GOT3 (cell line): ENCODE measurements at places on chromosomes 7 and 10.

DNA sequence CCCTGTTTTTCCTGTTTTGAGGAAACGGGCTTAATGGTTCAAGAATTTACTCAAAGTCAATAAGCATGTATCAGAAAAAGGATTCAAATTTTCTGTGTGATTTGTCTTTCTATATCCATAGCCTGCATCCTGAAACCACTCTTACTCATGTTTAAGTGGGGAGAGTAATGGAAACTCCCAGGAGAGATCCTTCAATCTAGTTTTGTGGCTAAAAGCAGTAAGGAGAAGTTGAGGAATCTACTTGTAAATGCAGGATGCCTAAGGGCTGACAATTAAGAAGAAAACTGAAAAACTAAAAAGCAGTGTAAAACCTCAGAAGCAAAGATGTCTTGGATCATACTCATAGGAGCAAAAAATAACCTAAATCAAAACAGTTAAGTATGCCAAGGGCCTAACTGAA lies 68.1 kb upstream of the GRID1 start:
- DNase-seq: no peak

- no peak for DNase-seq
Measured at GRCh38 chr10:30587522-30588031, 42.0 kb downstream of the LYZL2 start.

GRCh38 chr10:18278181-18278580 lies 138.0 kb downstream of the CACNB2 start:
- DNase-seq: no peak

DNA sequence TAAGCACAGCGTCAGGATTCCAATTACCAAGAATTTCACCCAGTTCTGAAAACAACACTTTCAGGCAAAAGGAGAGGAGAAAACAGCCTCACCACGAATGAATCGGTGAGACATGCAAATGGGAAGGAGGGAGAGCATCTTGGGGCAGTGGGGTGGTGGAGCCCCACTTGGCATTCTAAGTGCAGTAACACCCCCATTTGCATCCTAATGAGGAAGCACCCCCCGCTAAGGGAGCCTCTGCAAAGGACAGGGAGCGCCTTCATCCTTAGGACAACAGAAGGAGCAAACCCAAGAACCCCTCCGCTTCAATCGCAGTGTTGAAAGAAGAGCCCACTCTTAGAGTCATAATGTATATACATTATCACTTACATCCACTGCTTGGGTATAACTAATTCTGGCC lies 46.8 kb downstream of the NRAP start:
- no peak for DNase-seq

- DNase-seq: no peak
Measured at GRCh38 chr10:95382174-95382573, 91.4 kb upstream of the PDLIM1 start.

- DNase-seq: no peak
Measured at GRCh38 chr7:15099074-15099473, 196.5 kb upstream of the DGKB start.

- DNase-seq: no peak
Measured at GRCh38 chr10:26508016-26508415, 69.9 kb downstream of the APBB1IP start.

DNA sequence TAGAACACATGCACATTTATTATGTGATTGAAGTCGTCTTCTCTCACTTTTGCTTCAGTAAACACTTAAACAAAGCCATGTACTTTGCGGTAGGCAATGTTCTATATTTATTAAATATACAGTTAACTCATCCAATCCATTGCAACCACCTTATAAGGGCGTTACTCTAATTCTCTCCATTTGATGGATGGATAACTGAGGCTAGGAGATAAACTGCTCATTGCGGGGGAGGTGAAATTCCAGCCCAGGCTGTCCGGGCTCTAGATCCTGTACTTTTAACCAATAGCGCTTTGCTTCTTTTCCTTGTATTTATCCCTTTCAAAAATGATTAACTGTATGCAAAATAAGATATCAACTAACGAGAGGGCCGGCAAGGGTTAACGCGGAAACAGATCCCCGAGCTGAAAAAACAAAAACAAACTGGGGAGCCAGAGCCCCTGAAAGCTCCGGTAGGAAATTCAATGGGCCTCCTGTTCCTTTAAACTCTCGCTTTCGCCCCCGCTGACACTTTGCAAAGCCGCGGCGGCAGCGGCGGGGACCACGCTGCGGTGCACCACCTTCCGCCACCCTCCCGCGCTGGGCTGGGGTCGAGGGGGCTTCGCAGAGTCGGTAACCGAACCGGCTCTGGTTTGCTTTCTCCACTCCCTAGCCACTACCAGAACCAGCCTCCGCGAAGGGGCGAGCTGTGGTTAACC lies 1.0 kb upstream of the PLXDC2 start:
- no peak for DNase-seq

GRCh38 chr7:106176414-106177299 lies 64.5 kb upstream of the SYPL1 start:
- DNase-seq: peak; percentile 65

- no peak for DNase-seq
Measured at GRCh38 chr7:136807598-136807997, 60.9 kb upstream of the CHRM2 start.

GRCh38 chr7:155993420-155994278 lies 181.4 kb upstream of the SHH start:
- DNase-seq: no peak

DNA sequence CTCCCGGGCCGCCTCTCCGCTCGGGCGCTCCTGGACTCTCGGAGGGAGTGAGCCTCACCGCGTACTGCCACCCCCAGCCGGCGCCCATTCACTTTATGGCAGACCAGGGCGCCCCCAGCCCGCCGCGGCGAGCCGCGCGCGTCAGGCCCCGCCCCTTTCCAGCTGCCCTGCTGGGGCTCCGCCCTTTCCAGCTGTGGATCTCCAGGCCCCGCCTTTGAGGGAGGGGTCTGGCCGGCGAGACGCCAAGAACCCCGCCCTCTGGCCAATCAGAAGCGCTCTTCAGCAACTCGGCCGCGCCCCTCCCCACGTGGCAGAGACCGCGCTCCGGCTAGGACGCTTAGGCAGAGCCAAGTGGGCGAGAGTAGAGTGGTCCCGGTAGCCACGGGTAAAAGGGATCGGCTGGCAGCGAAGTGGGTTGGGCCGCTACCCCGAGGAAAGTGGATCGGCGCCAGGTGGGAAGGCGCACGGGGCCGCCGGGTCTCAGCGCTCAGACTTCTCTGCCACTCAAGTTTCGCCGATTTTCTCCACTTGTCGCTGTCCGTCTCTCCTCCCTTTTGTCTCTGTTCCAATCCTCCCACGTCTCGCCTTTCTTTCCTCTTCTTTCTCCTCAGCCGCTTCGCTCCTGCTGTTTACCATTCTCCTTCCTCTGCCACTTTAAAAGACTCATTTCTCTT lies at the start of gene PITX3:
Gene PITX3, minus strand, starts transcription at position 69 of the 674 bp plus-strand sequence. CDS start 9,432 bp downstream, outside the sequence.
- DNase-seq: peak; percentile 39

DNA sequence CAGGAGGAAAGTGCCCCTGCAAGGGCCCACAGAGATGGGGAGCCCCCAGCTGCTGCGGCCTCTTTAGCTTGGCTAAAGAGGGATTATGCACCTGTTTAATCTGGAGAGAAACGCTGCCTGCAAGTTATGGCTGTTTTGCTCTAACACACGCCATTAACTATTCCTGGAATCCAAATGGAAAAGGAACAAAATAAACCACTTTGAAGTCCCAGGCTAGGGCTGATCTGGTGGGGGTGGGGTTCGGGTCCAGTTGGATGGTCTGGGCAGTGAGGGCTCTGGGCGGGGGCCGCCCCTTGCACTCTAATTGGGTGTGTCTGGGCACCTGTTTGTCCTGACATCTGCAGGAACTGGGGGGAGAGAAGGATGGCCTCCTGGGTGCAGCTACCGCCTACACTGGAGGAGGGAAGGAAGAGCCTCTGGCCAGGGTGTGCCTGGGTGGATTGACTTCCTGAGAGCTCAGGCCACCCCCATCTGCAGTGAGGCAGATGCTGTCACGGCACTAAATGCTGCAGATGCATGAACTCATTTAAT lies 300.6 kb downstream of the ZEB1 start:
- no peak for DNase-seq

GRCh38 chr10:110395350-110396283 lies 90.9 kb upstream of the SMNDC1 start:
- DNase-seq: no peak

- DNase-seq: peak; percentile 29
Measured at GRCh38 chr7:94655848-94656657, at the start of gene SGCE. Gene SGCE (minus strand): TSS chr7:94656133. CDS start chr7:94656098, 35 bp downstream.

DNA sequence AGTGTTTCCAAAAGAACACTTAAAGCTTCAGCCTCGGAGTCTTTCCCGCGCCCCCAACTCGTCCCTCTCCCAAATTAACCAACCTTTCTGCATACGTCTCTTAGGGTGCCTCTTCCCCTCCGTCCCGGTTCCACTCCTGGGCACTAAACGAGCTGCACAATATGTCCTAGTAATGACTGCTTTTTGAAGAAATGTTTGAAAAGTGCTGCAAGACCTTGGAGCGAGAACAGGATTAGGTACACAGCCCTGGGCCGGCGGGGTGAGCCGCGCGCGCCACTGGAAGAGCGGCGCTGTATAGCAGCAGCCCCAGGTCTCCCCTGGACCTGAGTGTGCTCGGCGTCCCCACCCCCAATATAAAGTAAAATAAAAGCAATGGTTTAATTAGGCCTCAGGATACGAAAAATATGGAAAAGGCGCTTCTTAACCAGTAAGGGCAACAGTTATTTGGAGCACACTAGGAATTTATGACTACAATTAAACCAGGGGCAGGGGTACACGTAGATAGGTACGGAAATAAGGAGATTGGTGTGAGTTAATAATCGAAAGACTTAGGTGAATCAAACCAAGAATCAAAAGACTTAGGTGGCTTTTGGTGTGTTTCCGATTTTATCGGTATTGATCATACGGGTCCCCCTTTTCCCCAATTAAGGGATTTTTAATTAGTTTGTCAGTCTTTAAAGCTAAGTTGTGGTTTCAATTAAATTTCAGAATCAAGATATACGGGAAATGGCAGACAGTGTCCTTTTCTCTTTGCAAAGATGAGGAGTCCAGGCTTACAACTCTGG lies 1.9 kb downstream of the TET1 start:
- no peak for DNase-seq

DNA sequence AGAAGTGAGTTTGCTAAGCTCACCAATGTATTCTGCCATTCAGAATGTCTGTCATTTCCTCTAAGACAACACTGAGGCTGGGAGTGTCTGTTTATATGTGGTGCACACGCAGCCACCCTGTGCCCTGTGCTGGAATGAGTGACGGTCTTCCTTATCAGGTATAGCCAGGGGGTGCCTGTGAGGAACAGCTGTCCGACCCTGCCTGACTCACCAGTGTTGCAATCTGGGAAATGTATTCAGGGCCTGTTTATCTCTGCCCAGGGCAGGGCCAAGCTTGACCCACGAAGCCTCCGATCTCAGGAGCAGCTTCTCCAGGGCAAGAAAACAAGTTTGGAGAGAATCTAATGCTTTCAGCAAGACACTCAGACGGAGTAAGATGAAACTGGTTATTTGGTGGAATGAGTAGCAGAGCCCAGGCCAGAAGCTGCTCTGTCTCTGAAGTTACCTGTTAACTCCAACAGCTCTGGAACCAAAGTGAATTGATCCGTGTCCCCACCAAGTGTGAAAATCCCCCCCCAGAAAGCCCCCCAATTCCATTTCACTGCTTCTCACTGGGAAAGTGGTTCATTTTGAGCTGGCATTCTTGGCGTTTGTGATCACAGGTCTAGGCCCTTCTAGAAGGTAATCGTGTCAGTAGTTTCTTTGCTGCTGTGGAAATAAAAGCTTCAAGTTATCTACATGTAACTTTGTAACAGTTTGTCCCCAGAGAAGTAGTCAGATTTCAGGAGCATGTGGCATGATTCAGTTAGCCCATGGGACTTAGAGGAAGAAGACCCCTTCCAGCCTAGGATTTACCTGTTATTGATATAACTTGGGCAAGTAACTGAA lies 6.1 kb upstream of the UBE2H start:
- no peak for DNase-seq

DNA sequence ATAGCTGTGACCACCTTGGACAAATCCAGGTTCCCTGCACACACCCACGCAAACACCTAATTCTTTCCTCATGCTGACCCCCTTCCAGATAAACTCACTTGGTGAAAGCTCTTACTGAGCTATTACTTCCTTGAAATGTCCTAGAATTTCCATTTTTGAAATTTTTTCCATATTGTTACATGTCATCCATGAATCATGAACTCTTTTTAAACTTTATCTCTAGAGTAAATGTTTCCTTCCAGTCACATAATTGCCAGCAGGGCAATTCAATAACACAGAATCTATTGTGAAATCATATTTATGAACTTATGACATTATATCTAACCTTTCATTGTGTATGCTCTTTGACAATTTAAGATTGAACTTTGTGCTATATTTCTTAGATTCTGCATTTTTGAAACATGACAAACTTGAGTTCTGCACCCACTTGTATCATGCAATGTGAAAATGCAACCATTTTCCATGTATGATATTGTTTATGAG lies 26.8 kb upstream of the FGL2 start:
- no peak for DNase-seq

DNA sequence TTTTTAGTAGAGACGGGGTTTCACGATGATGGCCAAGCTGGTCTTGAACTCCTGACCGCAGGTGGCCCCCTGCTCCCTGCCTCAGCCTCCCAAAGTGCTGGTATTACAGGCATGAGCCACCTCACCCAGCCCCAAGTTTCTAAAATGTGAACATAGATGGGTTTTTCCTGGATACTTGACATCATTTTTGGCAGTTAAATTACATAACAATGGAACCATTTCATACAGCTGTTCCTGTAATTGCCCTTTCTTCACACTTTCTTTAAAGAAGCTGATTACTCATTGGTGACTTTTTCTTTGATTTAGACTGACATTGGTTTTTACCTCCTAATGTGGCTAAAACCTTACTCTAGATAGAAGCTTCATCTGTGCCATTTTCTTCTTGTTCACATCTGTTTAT lies 5.9 kb downstream of the ZKSCAN1 start:
- no peak for DNase-seq

- no peak for DNase-seq
Measured at GRCh38 chr7:147235645-147236382, 1119.2 kb downstream of the CNTNAP2 start.

GRCh38 chr7:40793132-40793531 lies 658.3 kb downstream of the SUGCT start:
- DNase-seq: no peak

- no peak for DNase-seq
Measured at GRCh38 chr10:70925377-70926225, 37.2 kb upstream of the PCBD1 start.

DNA sequence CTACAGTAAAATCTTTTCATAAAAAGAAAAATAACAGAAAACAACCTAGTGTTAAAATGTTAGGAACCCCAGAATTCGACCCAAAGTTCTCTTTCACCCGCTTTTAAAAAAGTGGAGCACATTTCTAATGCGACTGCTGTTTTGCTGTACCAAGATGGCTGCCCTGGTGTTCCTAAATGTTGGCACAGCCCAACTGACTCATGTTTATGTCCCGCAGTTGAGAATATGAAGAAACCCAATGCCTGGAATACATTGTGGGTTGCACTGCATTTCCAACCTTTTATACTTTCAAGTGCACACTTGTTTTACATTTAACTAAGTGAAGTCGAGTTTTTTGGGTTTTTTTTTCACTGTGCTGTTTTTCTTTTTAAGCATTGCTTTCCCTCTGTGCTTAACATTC lies 944 bp downstream of the STEAP1B start:
- no peak for DNase-seq

GRCh38 chr7:26343320-26343832 lies 51.7 kb downstream of the SNX10 start:
- DNase-seq: no peak
